ENCODE measurements at places on chromosomes 13 and 19.

DNA sequence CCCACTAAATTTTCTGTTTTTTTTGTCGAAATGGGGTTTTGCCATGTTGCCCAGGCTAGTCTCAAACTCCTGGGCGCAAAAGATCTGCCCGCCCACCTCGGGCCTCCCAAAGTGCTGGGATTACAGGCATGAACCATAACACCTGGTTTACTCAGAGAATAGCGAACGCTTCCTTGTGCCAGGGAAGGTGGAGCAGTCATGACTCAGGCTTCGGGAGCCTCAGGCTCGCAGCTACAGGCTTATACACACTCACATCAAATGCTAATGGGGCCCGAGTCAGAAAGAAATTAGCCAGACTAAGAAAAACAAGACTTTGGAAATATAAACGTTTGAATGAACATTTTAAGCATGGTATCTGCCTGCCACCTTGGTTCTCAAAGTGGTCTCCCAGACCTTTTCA lies 11.0 kb upstream of the TPT1 start:
- DNase-seq = no peak

GRCh38 chr19:55460670-55461258 lies 678 bp downstream of the ISOC2 start:
- no peak for DNase-seq

DNA sequence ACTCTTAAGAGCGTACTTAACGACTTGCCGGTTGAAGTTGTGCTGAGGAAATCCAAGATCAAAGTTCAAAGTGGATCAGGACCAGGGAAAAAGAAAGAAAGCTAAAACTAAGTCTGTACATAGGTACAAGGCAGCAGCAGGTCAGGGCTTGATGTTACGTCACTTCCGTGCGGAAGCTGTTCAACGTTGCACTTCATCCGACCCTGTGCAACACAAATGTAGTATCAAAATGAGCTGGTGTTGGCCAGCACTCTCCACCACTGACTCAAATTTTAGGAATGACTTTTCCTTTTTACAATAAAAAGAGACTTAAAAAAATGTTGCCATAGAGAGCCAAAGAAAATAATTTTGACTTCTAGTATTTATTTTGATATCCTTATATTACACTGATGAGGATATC lies 1315.4 kb downstream of the EFNB2 start:
- no peak for DNase-seq

DNA sequence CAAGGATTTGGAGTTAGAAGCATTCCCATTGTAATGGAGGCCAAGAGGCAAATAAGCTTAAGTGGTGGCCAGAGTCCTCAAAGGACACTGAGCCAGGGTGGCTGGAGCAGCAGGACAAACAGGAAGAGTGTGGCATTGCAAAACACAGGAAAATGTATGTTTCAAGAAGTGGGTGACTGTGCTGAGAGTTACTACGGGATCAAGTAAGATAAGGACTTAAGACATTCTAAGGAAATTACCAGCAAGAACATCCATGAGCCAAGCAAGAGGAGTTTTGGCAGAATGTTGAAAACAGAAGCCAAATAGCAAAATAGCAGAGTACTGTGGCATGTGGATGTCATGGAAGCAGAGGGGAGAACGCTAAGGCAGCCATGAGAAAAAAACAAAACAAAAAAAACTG lies 104.2 kb downstream of the RAP2A start:
- DNase-seq = no peak

GRCh38 chr13:22696433-22696832 lies 484.3 kb upstream of the SGCG start:
- DNase-seq = no peak

GRCh38 chr19:2188708-2189385 lies 25.1 kb downstream of the DOT1L start:
- DNase-seq = no peak

DNA sequence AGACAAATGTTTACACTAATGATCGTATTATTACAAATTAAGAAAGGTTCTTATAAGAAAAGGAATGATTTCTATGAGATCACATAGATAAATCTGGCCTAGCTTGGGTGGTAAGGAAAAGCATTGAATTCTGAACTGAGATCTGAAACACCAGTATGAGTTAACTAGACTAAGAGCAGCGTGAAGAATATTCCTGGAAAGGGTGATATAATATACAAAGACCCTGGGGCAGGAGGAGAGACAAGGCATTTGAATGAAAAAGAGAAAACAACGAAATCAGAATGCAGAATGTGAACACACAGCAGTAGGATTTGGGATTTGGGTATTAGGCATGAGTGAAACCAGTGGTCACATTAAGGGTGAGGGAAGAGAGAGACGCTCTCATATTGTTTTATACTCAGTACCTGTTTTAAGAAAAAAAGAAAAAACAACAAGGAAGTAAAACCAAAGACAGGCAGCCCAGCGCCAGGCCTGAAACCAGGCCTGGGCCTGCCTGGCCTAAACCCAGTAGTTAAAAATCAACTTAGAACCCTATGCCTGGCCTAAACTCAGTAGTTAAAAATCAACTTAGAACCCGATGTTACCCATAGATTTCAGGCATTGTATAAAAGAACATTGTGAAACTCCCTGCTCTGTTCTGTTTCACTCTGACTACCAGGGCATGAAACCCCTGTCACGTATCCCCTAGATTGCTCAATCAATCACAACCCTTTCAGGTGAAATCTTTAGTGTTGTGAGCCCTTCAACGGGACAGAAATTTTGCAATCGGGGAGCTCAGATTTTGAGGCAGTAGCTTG lies 287.1 kb downstream of the ITGBL1 start:
- no peak for DNase-seq
